Activated CD4-positive, alpha-beta T cell treated with anti-CD3 and anti-CD28 coated beads for 36 hours (primary cell): ENCODE measurements at places on chromosomes 5 and 9. TPM values are rescaled to one million over a fixed set of nuclear protein-coding genes. Genes with fewer than 3 reads are reported as not detected.

DNA sequence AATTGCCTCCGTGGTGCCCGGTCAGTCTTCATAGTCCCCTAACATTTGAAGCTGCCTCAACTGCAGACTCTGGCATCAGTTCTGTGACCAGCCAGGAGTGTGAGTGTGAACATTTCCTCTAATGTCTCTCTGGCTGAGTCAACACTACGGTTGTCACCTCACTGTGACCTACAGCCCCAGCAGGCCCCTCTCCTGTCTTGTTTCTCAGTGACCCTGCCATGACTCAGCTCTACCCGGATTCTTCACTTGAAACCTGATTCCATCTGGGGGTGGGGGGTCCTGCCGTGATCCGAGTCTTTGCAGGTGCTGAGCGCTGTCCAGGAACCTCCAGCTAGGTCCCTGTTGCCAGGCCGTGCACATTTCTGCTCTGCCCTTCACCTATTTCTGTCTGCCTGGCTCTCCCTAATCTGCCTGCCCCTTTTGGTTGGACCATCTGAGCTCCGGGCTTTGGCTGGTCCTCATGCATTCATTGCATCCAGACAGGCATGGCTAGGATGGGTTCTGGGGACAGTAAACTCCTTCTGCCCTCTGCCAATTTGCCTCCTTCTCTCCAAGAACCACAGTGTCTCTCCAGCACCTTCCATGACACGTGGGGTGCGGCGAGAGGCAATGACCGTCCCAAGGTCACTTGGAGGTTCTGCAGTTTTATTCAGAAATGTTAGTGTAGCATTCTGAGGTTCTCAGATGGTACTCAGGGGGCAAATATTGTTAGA is 24.2 kb downstream of the STC2 start:
- DNase-seq = no peak

DNA sequence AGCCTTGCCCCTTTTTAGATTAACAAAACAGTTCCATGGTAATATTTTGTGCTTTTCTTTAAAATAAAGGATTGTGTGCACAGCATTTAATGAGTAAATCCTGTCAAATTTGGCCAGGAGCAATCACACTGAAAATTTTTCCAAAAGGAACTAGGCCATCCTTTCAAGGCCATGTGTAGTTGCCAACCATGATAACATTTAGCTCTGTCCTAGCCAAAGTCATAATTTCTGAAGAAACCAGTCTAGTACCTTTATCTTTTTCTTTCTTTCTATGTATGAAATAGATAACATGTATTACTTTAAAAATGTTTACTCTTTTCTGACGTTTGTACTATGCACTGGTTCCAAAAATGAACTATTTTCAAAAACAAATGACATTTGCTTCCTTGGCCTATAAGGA is 143.7 kb downstream of the PBX3 start:
- DNase-seq = no peak

DNA sequence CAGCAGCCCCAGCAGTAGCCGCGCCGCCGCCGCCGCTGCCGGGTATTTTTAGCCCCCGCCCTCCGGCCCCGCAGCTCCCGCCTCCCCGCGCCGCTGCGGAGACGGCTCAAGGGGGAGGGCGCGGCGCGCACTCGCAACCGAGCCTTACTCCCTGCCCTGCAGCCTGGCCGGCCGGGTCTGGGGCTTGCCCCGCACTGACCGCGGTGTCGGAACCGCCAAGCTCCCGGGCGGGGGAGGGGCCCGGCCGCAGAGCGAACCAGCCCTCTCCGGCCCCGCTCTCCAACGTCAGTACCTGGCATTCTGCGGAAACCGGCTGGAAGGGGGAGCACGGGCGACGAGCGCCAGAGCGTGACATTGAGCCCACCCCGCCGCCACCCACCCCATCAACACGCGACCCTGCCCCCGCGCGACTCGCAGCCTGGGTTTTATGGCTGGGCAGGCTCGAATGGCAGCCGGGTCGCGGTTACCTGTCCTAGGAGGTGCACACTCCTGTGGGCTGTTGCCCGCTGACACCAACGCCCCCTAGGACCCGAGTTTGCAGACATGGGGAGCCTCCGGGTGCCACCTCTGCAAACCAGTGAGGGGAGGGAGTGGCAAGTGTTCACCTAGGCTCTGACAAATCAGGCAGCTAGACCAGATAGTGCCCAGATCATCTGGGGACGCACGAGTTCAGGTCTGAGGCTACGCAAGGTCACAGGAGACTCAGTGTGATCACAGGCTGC is at the start of gene ACSL6:
Gene ACSL6, minus strand, starts transcription at position 37 of the 722 bp plus-strand sequence. CDS start 105 bp downstream, outside the sequence.
- DNase-seq = peak; percentile 65

DNA sequence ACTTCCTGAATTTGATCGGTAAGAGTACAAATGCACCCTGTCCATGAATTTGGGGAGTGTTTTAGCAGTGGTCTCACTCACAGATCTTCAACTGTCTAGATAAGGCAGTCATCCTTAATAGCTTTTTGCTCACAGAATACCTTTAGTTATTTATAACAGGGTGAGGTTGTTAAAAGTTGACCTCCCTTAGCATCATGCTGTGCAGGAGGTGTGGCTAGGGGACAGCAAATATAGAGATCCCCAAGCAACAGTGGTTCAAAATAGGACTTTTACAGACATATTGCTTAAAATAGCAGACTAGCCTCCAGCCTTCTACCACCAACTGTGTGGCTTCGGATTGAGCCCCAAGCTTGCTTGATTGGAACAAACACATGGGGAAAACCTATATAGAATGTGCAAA is 724.4 kb downstream of the TLE1 start:
- no peak for DNase-seq

DNA sequence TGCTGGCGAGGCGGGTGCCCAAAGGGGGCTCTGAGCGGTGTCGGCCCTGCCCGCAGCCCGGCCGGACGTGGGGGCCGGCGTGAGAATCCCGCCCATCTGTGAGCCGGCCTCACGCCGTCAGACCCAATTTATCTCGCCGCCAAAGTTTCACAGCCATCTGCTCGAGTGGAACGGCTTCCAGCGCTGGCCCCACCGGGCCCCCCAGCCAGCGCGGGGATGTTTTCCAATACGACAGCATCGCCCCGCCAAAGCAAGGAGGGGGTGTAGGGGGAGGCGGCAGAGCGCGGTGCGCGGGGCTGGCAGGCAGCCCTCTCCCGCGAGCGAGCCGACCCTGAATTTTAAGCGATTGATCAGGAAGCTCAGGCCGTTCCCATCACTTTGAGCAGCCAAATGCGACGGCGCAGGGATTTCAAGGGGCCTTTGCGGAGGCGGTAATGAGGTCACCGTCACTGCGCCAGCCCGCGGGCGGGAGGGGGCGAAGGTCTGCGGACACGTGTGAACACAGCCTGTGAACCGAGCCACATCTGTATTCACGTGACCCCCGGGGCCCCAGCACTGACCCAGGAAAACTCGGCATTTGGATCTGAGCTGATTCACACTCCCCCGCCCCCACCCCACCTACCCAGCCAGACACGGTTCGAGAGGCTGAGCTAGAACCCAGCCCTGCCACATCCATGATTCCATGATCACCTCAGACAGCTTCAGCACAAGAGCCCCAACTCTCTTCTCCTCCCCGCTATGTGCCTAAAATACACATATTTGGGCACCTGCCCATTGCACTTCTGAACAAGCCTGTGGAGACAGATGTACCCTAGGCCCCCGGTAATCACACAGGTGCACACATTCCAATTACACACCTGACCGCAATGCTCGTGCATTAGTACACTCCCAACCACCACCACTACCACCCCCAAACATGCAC is 47.8 kb upstream of the PSD2 start:
- DNase-seq = peak; percentile 76

GRCh38 chr9:91903126-91903911 is 46.7 kb downstream of the ROR2 start:
- DNase-seq = no peak

- DNase-seq = no peak
These were observed 126.4 kb upstream of the SLC12A2 start for GRCh38 chr5:127957183-127957582.

DNA sequence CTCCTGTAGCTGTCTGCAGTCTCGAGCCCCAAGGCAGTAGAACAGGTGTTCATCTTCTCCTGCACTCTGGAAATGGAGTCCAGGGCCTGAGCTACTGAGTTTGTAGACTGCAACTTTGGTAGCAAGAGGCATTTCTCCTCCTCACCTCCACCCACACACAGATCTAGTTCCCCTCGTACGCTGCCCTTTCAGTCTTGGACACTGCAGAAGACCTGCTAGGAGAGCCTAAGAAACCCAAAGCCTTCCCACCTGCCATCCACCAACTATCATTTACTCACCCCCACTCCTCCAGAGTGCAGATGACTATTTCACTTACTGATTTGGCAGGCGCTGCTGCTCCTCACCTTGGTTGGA is 59.0 kb downstream of the KCNIP1 start:
- no peak for DNase-seq

- DNase-seq = no peak
These were observed 372.4 kb downstream of the SEMA5A start for GRCh38 chr5:9173281-9174048.

DNA sequence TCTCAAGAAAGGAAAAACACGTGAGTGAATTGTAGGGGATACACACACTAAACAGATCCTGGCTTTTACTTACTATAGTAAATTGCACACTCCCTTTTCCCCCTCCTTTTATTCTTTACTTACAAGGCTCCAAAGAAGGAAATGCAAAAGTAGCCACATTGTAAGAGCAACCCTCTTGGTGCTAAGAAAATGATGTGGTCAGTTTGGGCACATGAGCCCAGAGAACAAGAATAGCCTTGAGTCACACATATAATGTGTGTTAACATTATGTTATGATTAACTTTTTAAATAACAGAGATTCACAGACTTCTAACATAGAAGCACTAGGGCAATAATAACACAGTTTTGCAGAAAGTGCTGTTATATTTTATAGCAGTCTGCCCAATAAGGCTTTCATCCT is 48.5 kb downstream of the PCSK5 start:
- DNase-seq = no peak

GRCh38 chr5:95935553-95936100 is 26.0 kb downstream of the ELL2 start:
- no peak for DNase-seq

GRCh38 chr5:170256571-170256970 is 23.8 kb downstream of the C5orf58 start:
- DNase-seq = no peak

GRCh38 chr9:92711844-92712243 is 41.9 kb upstream of the IPPK start:
- DNase-seq = peak; percentile 33

DNA sequence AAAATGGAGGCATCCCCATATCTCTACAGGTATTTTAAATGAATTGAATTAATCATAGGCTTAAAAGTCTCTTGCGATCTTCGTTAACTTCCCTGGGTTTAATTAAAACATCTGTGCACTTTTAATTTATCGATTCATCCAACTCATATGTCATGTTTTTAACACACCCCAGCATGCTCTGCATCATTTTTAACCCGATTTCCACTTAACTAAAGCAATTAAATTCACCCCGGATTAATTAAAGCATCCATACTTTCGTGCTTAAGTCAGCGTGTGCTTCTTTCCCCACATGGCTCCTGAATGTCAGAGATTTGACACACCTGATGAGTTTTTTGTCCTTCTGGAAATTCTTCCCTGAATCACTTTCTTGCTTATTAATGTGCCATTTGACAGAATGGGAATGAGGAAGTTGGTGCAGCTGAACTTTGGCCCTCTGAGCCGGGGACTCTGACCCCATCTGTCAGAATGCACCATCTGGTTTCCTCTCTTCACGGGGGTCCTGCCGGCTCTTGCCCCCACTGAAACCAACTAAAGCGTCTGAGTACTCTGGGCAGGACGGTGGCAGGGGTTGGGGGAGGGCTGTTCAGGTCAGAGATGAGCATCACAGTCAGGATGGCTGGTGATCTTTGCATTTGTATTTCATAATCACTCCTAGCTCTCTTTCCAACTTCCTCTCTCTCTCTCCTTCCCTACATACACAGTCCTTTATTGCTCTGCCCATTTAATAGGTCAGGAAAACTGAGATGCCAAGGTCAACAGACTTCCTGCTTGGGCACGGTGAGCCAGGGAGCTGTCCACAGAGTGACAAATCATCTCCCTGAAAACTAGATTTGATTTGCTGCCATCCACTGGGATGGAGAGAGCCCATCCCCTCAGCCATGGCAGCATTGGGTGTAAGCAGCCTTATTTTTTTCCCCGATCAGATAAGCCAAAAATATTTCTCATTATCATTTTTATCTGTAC is 180.3 kb upstream of the WWC1 start:
- DNase-seq = no peak

DNA sequence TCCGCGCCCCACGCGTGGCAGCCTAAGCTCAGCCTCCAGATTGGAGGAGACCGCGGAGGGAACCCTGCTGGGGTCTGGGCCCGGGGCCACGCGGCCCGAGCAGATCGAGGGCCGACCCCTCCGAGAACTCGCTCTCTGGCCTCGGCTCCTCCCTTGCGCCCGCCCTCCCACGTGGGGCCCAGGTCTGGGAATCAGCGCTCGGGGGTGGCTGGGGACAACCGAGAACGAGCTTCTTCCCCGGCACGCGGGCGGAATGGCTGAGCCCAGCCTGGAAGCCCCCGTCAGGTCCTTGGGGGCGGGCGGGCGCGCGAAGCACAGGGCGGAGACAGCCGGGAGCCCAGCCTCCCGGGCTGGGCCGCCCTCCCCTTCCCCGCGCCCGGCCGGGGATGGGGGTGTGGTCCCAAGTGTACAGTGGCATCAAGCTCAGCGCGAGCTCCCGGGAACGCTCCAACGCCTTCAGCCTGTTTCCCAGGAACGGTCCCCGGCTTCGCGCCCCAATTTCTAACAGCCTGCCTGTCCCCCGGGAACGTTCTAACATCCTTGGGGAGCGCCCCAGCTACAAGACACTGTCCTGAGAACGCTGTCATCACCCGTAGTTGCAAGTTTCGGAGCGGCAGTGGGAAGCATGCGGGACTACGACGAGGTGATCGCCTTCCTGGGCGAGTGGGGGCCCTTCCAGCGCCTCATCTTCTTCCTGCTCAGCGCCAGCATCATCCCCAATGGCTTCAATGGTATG is at the start of gene SLC22A4:
Gene SLC22A4, plus strand, starts transcription at position 403 of the 736 bp plus-strand sequence. Its CDS starts 223 bp downstream, at position 626.
- DNase-seq = peak; percentile 90

GRCh38 chr5:178293815-178294214 is 61.2 kb upstream of the PHYKPL start:
- no peak for DNase-seq

- no peak for DNase-seq
These were observed 106.2 kb upstream of the SLC24A2 start for GRCh38 chr9:19895006-19895405.

GRCh38 chr5:138632900-138633489 is 57.8 kb upstream of the HSPA9 start:
- DNase-seq = peak; percentile 47

The SLC4A9 gene
- total RNA-seq = 0.21 TPM

The SELENOP gene
- not detected for total RNA-seq

The HRH2 gene
- 16.9 TPM for total RNA-seq

The HAUS6 gene
- 32.5 TPM for total RNA-seq

The IFNA13 gene
- total RNA-seq = not detected

The PDLIM4 gene
- total RNA-seq = 0.23 TPM

The CDX1 gene
- total RNA-seq = not detected

The CPEB4 gene
- 5.6 TPM for total RNA-seq

The IL3 gene
- total RNA-seq = 11.6 TPM

The SPAG8 gene
- total RNA-seq = 1.7 TPM
